ENCODE measurements at places on chromosomes 11 and 22.

GRCh38 chr11:111376181-111376871 lies 2.7 kb downstream of the POU2AF1 start:
- H3K36me3 ChIP-seq, result no peaks in the 10 kb centered on the region
- H3K27me3 ChIP-seq, result no peaks in the 10 kb centered on the region
- no peak overlapping the region for H3K27ac ChIP-seq
- DNase-seq, result no peak
- H3K4me1 ChIP-seq, result peaks cover 4% of the 10 kb centered on the region
- no peak overlapping the region for H3K4me3 ChIP-seq

DNA sequence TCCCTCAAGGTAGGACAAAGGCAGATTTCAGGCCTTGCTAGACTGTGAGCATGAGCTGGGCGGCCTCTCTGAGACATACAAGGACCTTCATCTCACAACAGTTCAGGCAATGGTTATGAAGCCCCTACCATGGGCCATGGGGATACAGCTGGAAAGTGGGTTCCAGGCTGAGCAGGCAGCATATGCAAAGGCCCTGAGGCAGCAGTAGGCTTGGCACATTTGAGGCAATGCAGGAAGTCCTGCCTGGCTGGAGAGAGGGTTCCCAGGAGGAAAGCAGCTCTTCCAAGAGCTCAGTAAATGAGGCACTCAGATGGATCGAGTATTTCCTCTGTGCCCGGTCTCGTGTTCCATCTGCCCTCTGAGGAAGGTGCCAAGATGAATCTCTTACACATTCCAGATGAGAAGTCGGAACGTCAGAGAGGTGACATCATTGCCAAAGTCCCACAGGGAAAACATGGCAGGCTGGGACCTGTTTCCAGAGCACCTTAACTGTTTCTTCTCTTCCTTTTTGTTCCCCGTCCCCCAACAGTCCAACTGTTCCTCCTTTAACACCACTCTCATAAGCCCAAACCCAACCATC lies 388.6 kb downstream of the MN1 start:
- H3K27ac ChIP-seq, result no peak overlapping the region
- no peaks in the 10 kb centered on the region for H3K36me3 ChIP-seq
- no peak overlapping the region for H3K4me3 ChIP-seq
- peaks cover 23% of the 10 kb centered on the region for H3K27me3 ChIP-seq
- no peaks in the 10 kb centered on the region for H3K4me1 ChIP-seq

DNA sequence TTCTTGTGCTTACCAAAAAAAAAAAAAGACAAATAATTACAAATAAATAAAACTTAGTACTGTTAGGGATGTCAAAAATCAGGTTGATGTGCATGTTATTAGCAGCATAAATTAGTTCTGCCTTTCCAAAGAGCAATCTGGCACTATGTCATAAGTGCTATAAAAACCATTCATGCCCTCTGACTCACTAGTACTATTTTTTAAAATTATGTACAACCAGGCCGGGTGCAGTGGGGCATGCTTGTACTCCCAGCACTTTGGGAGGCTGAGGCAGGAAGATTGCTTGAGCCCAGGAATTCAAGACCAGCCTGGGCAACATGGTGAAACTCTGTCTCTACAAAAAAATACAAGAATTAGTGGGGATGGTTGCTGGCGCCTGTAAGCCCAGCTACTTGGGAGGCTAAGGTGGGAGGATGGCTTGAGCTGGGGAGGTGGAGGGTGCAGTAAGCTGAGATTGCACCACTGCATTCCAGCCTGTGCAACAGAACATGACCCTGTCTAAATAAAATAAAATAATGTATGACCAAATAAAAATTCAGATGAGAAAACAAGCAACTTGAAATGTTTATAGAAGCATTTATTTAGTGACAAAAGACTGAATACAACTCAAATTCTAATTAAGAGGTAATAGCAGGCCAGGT lies 25.3 kb downstream of the UEVLD start:
- no peak overlapping the region for H3K27ac ChIP-seq
- DNase-seq, result no peak
- H3K4me3 ChIP-seq, result no peak overlapping the region
- no peaks in the 10 kb centered on the region for H3K4me1 ChIP-seq

DNA sequence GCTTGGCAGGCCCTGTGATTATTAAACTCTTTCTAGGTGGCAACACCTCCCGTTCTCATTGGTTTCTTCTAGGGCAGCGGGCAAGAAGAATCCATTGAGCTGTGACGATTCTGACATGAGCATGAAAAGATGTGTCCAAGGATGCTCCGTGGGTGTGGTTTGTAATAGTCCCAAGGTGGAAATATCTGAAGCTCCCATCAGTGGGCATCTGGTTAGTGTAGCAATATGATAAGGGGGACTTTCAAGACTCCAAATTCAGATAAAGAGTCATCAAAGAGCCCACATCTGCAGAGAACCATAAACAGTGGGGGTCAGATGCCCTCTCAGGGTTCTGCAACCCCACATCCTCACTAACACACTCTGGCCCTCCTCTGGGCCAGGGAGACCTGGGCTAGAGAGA lies 42.6 kb downstream of the TST start:
- no peak for DNase-seq
- no peaks in the 10 kb centered on the region for H3K27me3 ChIP-seq
- peaks cover 26% of the 10 kb centered on the region for H3K4me1 ChIP-seq
- no peak overlapping the region for H3K4me3 ChIP-seq
- no peaks in the 10 kb centered on the region for H3K36me3 ChIP-seq

DNA sequence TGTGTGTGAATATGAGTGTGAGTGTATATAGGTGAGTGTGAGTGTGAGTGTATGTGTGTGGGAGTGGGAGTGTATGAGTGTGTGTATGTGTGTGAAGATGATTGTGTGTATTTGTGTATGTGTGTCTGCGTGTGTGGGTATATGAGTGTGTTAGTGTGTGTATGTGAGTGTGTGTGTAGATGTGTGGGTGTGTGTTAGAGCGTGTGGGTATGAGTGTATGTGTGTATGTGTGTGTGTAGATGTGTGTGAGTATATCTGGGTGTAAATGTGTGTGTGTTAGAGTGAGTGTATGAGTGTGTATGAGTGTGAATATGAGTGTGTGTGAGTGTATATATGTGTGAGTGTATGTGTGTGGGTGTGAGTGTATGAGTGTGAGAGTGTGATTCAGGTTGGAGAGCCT lies 11.1 kb upstream of the LRRC10B start:
- no peaks in the 10 kb centered on the region for H3K4me1 ChIP-seq
- no peak overlapping the region for H3K4me3 ChIP-seq
- H3K27me3 ChIP-seq, result no peaks in the 10 kb centered on the region
- no peak overlapping the region for H3K27ac ChIP-seq

DNA sequence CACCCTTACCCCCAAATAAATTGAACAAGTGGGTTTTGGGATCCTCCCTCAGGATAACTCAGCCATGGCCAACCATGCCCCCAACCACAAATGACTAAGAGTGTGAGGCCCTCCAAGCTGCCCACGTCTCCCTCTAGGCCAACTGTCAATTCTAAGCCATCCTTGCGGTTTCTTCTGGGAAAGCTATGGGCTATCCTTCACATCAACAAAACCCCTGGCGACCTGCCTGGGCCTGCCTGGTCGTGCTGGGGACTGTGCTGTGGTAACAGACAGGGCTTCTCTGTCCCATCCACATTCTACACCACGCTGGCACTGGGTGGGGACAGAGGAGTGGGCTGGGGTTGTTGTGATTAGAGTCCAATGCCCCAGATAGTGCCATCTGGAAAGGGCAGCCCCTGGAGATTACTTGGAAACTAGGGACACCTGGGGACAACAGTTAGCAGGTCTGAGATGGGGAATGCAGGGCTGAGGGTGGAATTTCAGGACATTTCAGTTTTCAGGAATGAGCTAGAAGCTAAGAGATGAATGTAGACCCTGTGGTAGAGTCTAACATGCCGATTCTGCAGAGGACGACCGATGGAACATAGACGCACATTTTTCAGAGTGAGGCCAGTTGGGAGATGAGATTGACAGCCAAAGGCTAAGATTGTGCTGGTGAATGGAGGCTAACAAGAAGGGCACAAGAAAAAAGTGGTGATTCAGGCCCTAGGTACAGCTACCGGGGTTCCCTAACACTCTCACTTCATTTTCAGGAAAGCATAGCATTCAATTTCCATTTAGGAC lies 131.9 kb downstream of the RASSF10 start:
- no peaks in the 10 kb centered on the region for H3K27me3 ChIP-seq
- DNase-seq, result no peak
- H3K36me3 ChIP-seq, result no peaks in the 10 kb centered on the region
- peak overlapping the region; percentile 60 for H3K27ac ChIP-seq
- H3K4me1 ChIP-seq, result peaks cover 7% of the 10 kb centered on the region
- no peak overlapping the region for H3K4me3 ChIP-seq

DNA sequence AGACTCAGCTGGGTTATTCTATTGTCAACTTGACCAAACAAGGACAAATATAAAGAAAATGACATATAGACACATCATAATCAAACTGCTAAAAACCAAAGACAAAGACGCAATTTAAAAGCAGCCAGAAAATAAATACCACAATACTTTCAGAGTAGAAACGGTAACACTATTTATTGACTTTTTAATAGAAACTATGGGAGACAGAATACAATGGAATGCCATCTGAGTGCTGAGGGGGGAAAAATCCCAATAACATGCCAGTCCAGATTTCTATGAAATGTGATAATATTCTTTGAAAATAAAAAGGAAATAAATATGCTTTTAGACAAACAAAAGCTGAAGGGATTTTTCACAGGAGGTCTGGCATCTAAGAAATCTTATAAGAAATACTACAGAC lies 30.7 kb downstream of the C11orf65 start:
- H3K36me3 ChIP-seq, result no peaks in the 10 kb centered on the region
- no peaks in the 10 kb centered on the region for H3K4me1 ChIP-seq
- no peak overlapping the region for H3K27ac ChIP-seq
- DNase-seq, result no peak
- no peaks in the 10 kb centered on the region for H3K27me3 ChIP-seq

DNA sequence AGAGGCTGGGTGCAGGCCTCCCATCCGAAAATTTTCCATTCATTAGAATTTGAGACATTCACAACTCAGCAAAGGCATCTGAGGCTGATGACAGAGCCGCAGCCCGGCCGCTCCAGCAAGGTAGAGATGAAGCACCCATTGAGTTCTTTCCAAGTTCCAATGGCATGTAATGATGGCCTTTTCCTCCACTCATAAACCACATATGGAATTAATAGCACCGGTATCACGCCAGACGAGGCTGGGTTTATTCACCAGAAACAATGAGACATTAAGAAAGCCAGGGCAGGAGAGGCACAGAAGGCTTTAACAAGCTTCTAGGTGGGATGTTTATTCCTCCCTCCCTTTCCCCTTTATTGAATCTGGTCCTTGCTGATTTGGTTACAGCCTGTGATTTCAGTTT lies 534.4 kb downstream of the MN1 start:
- H3K27me3 ChIP-seq, result peaks cover 18% of the 10 kb centered on the region
- no peak overlapping the region for H3K4me3 ChIP-seq
- no peak overlapping the region for H3K27ac ChIP-seq

DNA sequence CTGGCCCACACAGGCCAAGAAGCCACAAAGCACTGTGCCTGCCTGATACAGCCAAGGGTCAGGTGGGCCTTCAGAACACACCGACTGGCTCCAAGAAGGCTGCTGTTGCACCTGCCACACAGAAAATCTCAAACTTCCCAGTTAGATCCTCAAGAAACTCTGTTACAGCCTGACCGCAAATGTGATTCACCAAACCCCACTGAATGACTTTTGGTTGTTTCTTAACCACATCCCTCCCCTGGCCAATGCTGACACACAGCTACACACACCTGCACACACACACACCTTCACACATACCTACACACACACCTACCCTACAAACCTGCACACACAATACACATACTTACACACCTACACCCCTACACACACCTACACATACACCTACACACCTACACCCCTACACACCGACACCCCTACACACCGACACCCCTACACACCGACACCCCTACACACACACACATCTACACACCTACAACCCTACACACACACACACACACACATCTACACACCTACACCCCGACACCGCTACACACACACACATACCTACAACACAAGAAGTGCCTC lies 31.5 kb downstream of the CDKN1C start:
- DNase-seq, result no peak
- H3K36me3 ChIP-seq, result no peaks in the 10 kb centered on the region
- no peak overlapping the region for H3K4me3 ChIP-seq
- H3K27me3 ChIP-seq, result no peaks in the 10 kb centered on the region
- H3K27ac ChIP-seq, result no peak overlapping the region
- no peaks in the 10 kb centered on the region for H3K4me1 ChIP-seq

DNA sequence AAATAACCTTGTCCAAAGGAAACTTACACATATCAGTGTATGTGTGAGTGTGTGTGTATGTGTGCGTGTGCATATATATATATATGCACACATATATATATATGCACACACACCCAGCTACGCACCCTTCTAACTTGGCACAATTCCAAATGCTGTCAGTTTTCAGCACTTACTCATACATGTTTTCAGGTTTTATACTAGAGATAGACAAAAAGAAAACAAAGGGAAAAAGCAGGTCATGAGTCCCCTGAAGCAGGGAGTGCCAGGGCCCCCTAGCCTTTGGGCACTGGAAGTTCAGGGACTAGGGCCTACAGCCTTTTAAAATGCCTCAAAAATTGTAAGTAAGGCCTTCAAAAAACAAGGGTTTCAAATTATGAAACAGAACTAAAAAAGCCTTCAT lies 265.4 kb downstream of the CADM1 start:
- H3K4me3 ChIP-seq, result no peak overlapping the region
- H3K27me3 ChIP-seq, result no peaks in the 10 kb centered on the region
- DNase-seq, result no peak
- no peaks in the 10 kb centered on the region for H3K36me3 ChIP-seq
- H3K27ac ChIP-seq, result no peak overlapping the region
- H3K4me1 ChIP-seq, result no peaks in the 10 kb centered on the region

DNA sequence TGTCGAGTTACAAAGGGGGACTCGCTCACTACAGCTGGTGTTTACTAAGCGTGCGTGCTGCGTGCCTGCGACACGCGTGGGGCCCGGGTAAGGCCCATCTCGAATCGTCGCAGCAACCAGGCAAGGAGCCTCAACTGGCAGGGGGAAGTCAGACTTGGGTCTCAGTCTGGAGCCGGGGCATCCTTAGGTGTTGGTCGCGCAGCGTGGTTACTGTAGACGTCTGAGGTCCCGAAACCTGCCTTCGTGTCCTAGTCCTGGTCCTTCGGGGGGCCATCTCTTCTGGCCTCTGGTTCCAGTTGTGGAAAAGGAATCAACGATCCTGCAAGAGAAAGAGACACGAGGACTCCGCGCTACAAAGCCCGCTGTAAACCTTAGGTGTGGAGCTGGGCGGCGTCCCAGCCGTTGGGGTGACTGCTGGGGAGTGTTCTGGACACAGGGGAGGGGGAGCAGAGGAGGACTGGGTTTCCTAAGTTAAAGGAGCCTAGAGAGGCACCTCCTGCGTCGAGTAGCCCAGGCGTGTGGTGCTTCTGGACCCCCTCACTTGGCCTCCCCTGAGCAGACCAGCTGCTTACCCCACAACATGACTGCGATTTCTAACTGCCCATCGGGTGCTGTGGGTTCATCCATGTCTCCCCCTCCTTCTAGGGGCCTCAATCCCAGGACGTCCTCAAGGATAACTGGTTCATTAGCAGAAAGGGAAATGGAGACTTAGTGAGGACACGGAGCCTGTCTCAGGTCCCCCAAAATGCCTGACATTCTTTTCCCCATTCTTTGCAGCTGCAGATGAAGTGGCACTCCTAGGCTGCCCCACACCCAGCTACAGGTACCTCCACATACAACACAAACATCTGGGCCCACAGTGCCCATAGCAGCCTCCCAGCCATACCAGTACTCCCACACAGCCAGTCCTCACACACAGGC lies 4.9 kb upstream of the WNT11 start:
- no peaks in the 10 kb centered on the region for H3K36me3 ChIP-seq
- peaks cover 50% of the 10 kb centered on the region for H3K4me1 ChIP-seq
- DNase-seq, result no peak
- H3K4me3 ChIP-seq, result peak overlapping the region; percentile 55
- H3K27me3 ChIP-seq, result peaks cover 20% of the 10 kb centered on the region
